Fibroblast of skin of scalp (primary cell): ENCODE measurements at places on chromosomes 5 and 9.

- no peak for DNase-seq
Measured at GRCh38 chr5:178176791-178177190, 10.4 kb downstream of the GMCL2 start.

DNA sequence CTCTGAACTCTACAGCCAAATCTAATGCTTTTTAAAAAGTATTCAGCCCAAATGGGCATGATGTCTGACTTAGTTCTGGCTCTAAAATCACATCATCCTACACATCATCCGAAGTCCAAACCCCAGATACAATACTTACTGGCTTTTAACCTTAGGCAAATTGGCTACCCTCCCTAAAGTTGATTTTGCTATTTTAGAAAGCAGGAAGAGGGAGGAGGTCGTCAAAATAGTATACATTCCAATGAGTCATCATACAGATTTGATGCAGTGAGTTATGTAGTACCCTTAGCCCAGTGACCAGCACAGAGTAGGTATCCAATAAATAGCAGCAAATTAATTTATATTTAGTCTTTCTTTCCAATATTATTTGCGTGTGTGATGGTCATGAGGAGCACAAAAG, 582.0 kb upstream of the TUSC1 start:
- DNase-seq = peak; percentile 71

GRCh38 chr5:4197151-4197550, 601.5 kb downstream of the IRX1 start:
- no peak for DNase-seq

- DNase-seq = no peak
Measured at GRCh38 chr9:135283671-135284070, 195.9 kb upstream of the PPP1R26 start.

GRCh38 chr5:150073086-150073625, 13.2 kb downstream of the CSF1R start:
- DNase-seq = no peak

GRCh38 chr5:172172912-172173563, 15.0 kb downstream of the STK10 start:
- DNase-seq = no peak

DNA sequence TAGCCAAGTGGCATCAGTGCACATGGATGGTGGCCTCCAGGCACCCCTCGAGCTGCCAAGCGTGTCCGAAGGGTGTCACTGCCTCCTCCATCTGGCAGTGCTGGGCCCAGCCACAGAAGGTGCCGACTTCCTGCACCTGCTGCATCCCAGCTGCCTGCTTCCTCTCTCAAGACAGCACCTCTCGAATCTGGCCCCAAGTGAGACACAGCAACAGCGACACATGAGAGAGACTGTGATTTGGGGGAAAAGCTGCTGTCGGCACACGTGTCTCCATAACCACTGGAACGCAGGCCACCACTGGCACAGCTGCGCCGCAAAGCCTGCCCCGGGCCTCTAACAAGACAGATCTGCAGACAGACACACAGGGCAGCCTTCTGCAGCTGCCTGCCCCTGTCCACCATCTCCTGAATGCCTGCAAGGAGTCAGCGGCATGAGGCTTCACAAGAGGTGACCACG, 8.8 kb downstream of the CLPTM1L start:
- DNase-seq = no peak
